ENCODE measurements at places on chromosomes 3 and 15. TPM values are rescaled to one million over a fixed set of nuclear protein-coding genes. Genes with fewer than 3 reads are reported as not detected.

Gene CXCR6
- polyA plus RNA-seq = 0.67 TPM

Gene TMEM212
- polyA plus RNA-seq = 0.09 TPM

Gene DET1
- polyA plus RNA-seq = 18.6 TPM

Gene CLDN18
- polyA plus RNA-seq = 1.5 TPM

Gene CYP19A1
- polyA plus RNA-seq = not detected

Gene STRA6
- polyA plus RNA-seq = 35.4 TPM

Gene MAP1A
- 10.0 TPM for polyA plus RNA-seq

Gene SMARCC1
- polyA plus RNA-seq = 112 TPM

DNA sequence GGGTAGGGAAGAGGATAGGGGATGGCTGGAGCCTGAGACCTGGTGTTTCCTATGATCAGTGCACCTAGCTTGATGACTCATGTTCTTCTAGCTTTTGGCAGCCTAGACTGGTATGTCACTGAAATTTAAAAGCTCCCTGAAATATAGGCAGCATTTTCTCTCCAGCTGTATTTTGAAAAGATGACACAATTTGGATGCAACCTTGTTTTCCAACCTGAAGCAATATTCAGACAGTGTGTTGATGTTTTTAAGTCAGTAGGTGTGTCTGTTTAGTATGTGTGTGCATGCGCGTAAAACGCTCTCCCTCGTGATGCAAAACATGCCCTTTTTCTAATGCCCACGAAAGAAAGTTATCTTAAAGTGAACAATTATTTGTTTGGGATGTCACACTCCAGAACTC lies 58.5 kb downstream of the RPL22L1 start:
- no peak for DNase-seq

DNA sequence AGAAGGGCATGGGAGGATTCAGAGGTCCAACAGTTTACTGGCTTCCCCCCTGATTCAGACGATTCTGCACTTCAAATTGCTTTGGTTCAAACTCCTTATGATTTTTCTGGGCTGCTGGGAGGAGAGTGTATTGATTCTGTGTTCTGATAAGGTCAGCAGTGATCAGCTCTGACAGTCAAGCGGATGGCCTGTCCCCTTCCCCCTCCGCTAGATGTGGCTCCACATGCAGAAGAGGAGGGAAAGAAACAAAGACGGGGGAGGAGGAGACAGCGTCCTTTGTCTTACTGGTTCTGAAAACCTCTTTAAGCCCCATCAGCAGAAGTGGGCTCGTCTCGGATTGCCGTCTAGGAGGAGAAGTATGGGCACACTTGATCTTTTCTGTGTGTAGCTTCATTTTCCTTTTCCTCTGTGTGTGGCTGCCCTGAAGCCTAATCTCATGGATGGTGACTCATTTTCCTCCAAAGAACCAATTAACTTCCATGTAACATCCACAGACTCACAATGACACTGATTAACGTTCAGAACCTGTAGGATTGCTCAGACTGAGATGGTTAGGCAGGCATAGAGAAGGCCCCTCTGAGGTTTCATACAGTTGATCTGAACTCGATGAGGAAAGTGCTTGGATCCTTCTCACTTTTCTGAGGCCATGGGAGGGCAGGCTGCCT lies 162.4 kb upstream of the PPP2R3A start:
- no peak for DNase-seq

GRCh38 chr3:42704136-42704841 lies 1.7 kb upstream of the HHATL start:
- DNase-seq = no peak

DNA sequence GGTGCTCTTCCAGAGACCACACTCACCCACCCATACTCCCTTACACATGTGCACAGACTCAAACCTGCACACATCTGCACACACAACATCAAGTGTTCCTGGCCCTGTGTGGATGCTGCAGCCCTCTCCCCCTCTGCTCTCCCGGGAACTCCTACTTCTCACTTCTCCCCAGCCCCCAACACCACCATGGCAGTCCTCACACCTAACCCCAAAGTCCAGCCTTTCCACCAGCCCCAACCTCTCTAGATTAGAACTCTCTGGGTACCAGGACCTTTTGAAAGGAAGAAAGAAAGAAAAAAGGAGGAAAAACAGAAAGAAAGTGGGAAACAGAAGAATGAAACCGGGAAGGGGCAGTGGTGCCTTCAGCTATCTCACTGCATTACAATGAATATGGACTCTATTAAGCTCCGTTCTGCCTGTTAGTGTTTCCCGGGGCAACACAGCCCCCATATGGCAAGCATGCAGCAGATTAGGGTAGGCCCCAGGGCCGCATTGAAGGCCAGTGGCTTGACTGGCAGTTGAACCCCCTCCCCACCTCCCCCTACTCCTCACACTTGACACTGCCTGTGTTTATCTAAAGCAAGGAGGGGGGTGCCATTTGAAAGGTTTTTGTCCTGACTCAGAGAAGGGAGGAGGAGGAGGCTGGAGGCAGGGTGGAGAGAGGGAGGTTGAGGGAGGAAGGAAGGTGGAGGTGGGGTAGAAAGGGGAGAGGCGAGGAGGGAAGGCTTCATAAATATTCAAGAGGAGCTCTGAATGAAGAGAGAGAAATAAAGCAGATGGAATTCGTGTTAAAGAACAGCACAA lies 30.1 kb downstream of the BOC start:
- no peak for DNase-seq

GRCh38 chr3:31117854-31118253 lies 223.4 kb upstream of the GADL1 start:
- DNase-seq = no peak

DNA sequence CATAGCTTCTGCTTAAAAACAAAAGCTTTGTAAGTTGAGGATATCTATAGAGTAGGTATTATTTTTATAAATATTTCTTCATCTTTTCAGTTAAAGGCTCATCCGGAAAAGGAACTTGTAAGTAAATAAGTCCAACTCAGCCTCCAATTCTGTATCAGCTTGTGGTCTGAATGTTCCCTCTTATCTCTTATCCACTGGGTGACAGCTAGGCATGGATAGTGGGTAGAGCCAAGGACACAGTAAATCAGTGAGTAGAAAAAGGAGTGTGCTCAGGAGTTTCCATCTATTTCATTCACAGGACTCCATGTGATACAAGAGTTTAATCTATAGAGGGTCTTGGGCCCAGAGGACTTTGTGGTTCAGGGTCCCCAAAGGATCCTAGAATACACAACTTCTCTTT lies 50.9 kb downstream of the FRMD5 start:
- DNase-seq = no peak

- no peak for DNase-seq
These were observed 60.8 kb upstream of the MEF2A start for GRCh38 chr15:99504823-99505551.

GRCh38 chr3:164397462-164397861 lies 680.8 kb downstream of the SI start:
- no peak for DNase-seq

DNA sequence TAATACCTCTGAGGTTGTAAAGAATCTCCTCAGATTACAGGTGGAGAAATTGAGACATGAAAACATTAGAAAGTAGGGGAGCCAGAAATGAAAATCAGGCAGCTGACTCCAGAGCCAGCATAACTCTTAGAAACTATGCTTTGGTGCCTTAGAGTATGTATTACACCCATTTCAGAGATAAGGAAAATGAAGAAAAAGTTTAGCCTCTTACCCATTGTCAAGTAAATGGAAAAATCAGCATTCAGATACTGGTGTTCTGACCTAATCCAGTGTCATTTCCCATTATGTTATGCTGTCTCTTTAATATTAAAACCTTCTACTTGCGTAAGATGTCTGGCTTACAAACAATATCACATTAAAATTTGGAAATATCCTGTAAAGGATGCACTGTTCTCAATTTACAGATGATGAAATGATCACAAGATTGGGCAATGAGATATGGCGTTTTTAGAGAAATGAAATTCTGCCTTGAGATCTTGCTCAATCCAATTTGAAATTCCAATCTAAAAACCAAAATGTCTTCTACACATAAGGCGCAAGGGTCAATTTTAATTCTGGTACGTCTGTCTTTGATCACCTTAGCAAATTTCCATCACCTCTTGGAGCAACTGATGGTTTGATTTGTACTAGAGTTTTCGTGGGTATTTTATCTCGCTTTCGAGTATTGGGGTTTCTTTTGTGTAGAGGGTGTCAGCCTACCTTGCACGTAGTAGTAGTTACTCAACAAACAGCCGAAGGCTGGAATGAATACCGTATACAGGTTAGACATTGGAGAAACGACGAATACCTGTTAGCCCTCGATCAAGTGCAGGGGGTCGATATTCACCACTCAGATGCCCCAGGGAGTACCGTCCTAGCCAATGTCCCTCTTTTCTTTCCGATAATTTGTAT lies 902 bp upstream of the ZCWPW2 start:
- DNase-seq = no peak

DNA sequence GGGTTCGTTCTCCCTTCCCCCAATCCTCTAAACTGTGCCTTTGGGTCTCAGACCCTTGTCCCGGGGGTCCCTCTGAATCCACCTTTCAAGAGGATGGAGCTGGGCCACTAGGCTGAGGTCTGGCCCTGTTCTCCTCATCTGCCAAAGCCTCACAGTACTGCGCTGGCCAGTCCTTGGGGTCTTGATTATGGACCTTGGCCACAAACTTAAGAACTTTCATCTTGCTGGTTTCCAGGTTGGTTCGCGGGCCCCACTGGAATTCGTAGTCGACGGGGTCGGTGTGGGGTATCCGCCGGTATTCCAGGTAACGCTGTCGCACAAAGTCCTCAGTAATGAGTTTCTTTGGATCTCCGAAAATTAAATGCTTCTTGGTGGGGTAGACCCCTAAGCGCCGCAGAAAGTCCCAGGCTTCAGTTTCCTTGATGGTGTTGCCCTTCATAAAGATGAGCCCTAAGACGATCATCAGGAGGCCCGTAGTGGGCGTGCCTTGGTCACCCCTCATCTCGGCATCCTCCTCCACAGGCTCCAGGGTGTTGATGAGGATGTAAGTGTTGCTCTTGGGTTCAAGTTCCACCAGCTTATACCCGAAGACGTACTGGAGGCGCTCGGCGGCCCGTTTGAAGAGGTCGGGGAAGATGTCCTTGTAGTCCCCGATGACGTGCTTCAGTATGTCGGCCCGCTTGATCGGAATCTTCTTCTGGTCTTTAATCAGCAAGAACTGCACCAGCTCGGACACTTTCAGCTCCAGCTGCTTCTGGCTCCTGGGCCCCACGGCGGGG lies 727 bp downstream of the NSMCE3 start:
- peak; percentile 40 for DNase-seq

DNA sequence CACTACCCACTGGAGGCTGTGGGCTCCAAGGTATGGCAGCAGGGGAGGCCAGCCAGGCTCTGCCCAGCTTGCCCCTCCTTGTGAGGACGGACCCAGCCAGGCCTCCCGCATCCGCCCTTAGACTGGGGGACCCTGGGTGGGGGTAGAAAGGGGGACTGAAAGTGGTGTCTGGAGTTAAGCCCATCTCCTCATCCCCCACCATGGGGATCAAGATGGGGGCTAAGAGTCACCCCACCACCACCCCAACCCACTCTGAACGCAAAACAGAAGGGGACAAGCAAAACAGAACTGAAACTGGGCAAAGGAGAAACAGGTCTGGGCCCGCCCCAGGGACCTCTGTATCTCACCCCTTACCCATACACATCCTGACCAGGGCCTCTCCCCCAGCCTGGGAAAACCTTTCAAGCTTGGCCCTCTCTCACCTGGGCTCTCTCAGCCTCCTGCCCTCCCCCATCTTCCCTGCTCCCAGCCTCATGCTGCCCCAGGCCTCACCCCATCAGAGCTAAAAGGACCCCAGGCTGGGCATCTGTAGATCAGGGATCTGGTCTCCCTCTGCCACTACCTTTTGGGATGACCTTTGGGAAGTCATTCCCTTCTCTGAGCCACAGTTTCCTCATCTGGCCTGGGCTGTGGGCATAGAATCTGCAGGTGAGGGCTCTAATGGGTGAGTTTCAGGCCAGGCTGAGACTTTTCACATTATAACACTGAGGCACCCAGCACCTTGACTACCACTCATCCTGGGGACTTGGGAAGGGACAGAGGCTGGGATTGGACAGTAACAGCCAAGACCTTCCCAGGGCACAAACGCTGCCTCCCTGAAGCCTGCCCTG lies 30.0 kb upstream of the CYP11A1 start:
- no peak for DNase-seq

DNA sequence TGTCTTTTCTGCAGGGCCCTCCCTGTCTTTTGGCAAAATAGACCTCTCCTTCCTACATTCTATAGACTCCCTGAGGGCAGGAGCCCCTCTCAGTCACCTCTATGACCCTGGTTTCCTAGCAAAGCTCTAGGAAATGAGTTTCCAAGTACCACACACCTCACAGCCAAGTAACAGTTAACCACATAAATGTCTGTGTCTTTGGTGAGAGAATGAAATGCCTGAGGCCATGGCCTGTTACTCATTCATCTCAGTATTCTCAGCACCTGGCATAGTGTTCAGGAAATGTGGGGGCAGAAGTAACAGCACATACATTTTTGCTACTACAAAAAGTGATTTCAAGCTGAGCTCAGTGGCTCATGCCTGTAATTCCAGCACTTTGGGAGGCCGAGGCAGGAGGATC lies 21.0 kb downstream of the RFT1 start:
- no peak for DNase-seq

DNA sequence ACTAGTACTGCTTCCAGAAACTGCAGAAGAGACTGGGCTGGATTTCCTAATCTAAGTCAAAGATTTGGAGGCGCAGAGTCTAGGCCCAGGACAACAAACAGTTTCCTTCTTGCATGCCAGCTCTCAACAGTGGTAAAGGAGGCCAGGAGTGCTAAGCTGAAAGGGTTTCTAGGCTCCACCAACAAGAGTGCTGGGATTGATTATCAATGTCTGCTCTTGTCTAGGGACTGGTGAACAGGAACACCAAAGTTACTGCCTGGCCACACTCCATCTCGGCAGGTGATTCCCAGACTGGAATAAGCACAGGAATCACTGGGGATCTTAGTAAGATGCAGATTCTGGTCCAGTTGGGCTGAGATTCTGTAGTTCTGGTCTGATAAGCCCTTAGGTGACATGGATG lies 22.8 kb upstream of the FGD5 start:
- no peak for DNase-seq

DNA sequence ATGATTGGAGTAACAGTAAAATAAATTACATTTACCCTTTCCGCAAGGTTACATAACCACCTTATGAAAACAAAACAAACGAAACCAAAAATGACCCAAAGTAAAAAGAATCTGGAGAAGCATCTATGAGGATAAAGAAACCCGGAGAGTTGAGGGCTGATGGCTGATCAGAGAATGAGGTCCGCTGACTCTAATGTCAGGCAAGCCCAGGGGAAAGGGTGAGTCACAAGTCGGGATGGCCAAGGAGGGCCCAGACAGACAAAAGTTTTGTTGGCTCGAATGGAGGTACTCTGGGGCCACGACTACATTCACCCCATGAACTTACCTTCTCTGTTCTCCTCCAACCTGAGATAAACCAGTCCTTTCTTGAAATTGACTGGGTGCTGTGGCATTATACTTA lies 95.7 kb downstream of the RORA start:
- no peak for DNase-seq

DNA sequence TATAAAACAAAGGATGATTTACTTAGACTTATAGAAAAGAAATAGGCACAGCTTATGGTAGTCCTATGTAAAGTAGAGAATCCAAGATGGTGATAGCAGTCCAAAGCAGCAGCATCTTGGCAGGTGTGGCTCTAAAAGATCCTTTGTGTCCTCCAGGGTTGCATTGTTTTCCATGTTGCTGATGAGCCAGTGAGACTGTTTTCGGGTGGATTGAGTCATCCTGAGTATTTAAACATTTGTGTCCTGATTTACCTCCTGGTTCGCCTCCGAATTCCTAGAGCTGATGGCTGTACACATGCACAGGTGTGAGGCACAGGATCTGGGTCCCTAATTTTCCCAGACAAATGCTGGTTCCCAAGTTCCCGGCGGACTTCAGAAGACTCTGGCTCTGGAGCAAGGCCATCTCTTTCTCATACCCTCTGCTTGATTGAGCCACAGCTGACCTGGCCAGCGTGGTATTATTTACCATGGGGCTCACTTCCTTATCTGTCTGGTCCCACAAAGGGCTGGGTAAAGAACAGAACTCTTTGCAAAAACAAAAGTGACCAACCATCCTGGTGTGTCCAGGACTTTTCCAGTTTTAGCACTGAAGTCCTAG lies 51.0 kb downstream of the ARNT2 start:
- no peak for DNase-seq
